SHP77 (cell line): ENCODE measurements at places on chromosomes 16 and 17.

- DNase-seq = no peak
Observed at GRCh38 chr17:32279891-32280716, 14.5 kb downstream of the RHBDL3 start.

- no peak for DNase-seq
Observed at GRCh38 chr17:80212511-80212910, 7.6 kb downstream of the SGSH start.

DNA sequence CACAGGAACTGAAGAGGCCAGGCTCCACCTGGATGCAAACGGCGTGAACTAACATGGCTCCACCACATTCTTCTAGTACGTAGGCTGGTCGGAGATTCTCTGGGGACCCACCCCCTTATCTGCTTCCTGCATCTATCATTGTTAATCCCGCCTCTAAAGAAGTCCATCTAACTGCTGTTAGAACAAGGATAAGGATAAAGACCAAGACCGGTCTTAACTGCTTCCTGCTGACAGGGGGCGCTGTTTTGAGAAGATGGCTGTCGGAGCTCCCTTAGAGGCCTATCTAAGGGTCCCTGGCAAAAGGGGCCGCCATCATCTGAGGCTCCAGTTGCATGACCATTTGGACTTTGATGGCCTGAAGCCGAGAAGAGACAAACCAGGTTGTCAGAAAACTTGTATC lies 25.8 kb upstream of the TNFSF12 start:
- DNase-seq = peak; percentile 46

DNA sequence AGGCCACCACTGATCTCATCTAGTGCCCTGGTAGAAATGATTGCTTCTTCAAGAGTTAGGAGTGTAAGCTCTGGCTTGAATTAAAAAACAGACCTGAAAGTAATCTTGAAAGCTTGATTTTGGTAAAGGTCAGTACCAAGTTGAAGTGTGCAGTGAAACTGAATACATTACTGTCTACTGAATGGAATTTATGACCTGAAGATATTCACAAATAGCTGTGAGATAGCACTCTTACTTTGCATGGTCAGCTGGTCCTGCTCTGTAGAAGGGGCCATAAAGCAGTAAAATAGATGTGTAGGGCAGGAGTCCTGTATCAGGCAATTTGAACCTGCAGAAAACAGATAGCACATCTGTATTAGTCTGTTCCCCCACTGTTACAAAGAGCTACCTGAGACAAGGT lies 78.6 kb downstream of the MYH13 start:
- DNase-seq = no peak

DNA sequence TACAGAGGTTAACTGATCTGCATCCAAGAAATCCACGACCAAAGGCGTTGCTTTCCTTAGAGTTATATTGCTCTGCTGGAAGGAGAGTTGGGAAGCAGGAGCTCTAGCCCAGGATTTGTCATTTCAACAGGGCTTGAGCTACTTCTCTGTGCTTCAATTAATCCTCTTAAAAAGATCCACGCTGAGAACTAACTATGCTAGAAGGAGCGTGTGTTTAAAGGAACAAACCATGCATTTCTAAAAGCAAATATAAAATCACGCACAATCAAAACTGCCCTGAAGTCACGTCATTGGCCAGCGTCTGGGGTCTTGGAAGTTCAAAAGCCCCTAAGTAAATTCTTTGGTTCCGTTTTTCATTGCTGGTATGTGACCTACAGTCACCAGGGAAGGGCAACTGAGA lies 1.1 kb downstream of the ARL6IP1 start:
- no peak for DNase-seq

DNA sequence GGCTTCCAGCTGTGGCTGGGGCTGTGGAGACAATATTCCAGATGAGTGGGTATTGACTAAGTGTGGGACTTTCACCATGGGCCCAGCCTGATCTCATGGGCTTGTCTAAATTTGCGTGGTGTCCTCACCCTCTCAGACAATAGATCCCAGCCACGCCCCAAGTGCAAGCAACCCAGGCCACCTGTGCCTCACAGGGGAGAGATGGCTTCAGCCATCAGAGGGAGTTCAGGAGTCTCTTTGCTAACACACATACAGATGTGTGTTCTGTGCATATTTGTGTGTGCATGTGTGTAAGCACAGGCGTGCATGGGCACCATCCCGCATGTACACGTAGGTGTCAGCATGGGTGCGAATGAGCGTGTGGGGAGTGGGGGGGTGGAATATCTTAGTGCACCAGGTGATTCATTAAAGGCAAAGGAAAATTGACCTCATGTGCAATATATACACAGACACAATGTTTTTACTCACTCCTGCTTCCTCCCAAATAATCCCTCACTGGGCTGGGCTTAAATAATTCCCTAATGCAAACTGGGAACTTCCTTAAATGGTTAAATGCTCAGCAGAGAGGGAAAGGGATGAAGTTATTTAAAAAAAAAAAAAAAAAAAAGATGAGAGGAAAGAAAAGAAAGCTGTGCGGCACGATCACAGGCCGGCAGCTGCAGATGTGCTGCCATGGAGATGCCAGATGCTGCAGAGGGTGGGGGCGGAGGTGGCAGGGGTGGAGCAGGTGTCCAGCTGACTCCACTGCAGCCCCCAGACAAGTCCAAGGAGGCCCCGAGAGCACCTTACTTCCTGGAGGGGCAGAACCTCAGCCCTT lies 24.0 kb upstream of the CDC42EP4 start:
- peak; percentile 48 for DNase-seq

GRCh38 chr17:4565209-4566141 lies 5.1 kb upstream of the GGT6 start:
- peak; percentile 93 for DNase-seq

GRCh38 chr16:7482032-7482431 lies 149.4 kb downstream of the RBFOX1 start:
- DNase-seq = no peak

DNA sequence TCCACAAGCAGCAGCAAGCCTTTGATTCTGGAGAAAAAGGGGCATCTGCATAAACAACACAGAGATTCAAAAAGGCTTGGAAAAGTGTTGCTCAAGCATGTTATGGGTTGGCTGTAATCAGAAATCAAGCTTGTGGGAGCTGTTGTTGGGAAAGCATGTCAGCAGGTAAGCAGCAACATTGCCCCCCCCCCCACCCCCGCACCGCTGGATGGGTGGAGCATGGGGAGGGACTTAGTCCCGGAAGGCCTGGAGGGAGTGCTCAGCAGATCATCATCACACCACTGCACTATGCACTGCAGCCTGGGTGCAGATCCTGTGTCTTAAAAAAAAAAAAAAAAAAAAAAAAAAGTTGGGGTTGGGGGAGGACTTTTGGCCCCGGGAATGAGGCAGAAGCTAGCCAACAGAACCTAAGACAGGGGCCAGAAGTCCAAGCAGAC lies 16.8 kb upstream of the AKAP1 start:
- DNase-seq = no peak

DNA sequence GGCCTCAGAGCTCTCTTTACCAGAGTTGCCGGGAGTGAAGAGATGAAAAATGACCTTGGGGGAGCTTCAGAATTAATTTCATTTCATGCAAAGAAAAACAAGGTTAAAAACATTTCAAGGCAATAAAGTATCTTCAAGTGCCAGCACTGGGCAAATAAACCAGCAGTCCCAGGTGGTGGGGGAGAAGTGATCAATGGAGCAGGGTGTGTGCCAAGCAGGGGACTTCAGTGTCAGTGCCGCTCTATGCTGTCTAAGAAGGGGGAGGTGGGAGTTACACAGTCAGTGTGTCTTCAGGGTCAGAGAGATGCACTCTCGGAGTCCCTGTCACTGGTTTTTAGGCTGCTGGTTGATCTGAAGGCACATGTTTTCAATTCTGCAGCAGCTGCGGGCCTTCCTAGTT lies 57.2 kb upstream of the MGAT5B start:
- DNase-seq = peak; percentile 45

- no peak for DNase-seq
Observed at GRCh38 chr16:68768771-68769170, 31.7 kb downstream of the CDH1 start.

DNA sequence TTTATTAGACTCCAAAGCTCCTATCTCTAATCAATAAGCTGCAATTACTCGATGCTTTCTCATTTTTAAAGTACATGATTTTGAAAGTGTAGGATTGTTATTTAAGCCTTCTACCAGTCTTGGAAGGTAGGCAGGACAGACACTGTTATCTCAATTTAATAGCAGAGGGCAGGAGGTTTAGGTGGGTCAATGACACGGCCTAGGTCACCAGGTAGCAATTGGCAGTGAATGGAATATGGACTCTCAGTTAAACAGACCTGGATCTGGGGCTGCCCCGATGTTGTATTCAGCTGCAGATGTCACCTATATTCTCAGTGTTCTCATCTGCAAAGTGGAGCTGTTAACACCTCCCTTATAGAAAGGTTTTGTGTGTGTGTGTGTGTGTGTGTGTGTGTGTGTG lies 124.4 kb upstream of the ANKFN1 start:
- DNase-seq = no peak

DNA sequence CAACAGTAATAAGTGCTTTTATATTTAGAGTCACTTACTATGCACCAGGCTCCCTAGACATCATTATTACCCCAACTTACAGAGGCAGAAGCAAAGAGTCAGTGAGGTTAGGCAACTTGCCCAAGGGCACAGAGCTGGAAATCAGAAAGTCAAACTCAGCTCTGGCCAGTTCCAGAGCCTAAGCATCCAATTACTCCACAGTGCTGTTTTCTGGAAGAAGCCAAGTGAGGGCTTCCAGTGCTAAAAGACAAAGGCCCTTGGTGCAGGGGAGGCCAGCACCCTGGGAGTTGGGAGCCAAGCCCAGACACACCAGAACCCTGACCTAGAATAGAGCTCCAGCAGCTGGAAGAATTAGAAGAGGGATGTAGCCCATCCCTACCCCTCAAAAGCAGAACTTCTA lies 40.2 kb downstream of the C17orf67 start:
- no peak for DNase-seq

- no peak for DNase-seq
Observed at GRCh38 chr16:2900526-2901075, 11.1 kb upstream of the FLYWCH1 start.

DNA sequence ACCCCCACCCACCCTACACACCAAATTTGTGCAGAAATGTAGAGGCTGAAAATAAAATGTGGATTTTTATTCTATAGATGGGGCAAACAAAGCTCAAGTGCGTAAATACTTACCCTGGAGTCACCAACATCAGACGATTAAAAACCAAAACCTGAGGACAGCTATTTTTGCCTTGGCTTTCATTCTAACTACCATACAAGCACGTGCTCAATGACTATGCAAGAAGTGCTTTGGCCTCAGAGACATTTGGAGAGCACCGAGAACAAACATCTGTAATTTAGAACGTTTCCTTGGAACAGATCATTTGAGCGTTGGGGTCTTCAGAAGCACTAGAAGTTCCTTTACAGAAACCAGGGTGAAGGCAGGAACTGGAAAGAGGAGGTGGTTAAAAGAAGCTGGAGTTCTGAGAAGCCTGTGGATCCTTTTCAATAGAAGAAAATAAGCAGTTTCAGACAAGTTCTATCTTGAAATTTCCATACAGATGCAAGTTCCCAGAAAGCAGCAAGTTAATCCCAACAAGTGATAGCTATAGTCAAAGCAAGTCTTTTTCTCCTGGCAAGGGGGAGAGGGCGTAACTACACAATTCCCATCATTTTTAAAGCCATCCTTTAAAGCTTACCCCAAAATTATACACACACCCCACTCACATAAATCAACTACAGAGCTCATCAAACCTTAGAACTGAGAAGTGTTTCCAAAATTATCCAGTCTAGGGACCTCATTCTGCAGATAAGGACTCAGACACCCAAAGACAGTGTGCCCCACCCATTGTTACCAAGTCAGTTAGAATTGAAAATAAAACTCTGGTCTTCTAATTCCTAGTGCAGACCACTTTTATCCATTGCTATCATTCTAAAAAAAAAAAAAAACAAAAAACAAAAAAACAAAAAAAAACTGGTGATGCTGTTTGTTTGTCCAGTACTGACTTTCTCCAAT lies 29.6 kb upstream of the CDRT4 start:
- no peak for DNase-seq

GRCh38 chr17:4842376-4842775 lies 9.2 kb downstream of the MINK1 start:
- DNase-seq = no peak

DNA sequence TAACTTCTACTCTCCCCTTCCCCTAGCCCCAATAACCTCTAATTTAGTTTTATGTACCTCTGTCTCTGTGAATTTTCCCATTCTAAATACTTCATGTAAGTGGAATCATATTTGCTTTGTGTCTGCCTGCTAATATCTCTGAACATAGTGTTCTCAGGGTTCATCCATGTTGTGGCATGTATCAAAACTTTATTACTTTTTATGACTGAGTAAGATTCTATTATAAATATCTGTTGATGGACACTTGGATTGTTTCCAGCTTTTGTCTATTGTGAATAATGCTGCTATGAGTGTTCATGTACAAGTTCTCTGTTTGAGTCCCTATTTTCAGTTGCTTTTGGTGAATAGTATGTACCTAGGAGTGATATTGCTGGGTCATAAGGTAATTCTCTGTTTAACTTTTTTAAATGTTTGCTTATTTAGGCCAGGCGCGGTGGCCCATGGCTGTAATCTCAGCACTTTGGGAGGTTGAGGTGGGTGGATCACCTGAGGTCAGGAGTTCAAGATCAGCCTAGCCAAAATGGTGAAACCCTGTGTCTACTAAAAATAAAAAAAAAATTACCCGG lies 92.8 kb downstream of the CHD9 start:
- DNase-seq = no peak

GRCh38 chr17:40456396-40456951 lies 13.2 kb downstream of the IGFBP4 start:
- no peak for DNase-seq
